ENCODE measurements at places on chromosomes 11 and 22. TPM values are rescaled to one million over a fixed set of nuclear protein-coding genes. Genes with fewer than 3 reads are reported as not detected.

DNA sequence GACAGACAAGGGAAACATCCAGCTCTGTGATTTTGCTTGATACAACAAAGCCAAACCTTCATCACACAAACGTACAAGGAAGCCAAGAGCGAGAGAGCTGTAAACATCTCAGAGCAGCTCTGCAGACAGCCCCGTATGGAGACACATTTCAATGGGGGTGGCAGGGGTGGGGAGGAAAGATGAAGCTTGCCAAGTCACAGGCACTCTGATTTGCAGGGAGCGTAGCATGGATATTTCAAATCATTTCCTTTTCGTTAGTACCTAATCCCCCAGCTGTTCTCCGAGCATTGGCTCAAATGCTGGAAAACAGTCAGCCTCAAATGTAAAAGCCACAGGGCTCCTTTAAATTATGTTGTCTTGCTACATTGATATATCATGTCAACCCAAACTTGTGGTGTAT is 458.9 kb upstream of the CADM1 start:
- no peak for DNase-seq

- no peak for DNase-seq
Measured at GRCh38 chr22:29765905-29766631, 739 bp downstream of the ZMAT5 start.

- DNase-seq: no peak
Measured at GRCh38 chr11:18615628-18616392, 16.2 kb downstream of the MISFA start.

DNA sequence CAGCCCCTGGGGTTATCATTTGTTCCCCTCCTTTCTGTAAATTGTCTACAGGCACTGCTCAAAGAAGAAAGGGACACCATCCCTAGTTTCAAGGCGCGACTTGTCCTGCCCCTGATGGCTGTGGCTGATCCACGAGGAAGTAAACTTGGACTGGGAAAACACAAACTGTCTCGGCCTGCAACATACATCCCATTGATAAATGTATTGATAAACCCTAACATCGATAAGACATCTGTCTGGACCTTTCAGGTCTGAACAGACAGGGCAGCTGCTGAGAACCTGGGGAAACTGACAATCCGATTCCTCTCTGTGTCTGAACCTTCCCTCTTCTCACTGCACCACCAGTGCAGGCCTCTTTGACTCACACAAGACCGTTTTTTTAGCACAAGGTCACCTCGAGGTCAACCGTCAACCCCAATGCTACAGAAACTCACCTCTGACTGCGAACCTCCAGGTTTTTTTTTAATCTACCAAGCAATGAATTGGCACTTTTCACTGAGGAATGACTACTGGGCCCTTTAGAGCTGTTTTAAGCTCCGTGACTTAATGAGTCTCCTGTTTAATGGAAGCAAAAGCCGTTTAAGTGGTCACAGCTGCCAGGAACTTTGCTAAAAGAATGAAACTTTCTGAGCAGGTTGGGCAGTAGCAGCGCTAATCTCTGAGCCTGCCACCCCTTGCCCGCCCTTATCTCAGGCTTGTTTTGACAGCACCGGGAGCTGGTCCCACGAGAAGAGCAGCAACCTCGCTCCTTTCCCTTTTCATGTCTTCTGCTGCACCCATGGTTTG is 203.8 kb upstream of the TMEM45B start:
- peak; percentile 47 for DNase-seq

DNA sequence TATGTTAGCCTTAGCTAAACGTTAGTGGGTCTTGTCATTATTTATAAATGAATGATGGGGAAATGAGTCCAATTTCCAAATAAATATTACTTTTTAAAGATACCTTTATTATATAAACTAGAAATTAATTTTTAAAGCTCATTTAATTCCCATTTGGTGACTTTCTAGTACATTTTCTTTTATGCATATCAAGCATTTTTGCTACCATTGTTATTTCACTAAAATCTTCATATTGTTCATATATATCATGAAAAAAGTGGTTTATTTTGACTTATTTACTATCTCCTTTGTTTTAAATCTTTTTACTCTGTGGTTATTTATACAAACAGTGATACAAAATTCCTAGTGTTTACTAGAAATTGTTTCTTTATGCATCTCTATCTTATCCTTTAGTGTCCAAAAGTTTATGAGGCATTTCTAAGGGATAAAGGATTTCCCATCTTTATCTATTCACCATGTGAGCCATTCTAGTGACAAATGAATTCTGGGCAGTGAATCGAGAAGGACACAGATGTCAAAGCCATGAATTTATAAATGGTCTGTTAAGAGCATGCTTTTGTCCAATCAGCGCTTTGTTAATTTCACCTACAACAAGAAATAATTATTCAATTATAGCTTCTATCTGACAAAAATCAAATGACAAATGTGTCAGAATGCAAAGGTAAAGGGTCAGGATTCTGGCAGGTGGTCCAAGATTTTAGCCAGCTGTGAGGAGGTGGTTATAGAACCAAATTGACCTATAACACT is 70.6 kb downstream of the PRMT3 start:
- DNase-seq: no peak

DNA sequence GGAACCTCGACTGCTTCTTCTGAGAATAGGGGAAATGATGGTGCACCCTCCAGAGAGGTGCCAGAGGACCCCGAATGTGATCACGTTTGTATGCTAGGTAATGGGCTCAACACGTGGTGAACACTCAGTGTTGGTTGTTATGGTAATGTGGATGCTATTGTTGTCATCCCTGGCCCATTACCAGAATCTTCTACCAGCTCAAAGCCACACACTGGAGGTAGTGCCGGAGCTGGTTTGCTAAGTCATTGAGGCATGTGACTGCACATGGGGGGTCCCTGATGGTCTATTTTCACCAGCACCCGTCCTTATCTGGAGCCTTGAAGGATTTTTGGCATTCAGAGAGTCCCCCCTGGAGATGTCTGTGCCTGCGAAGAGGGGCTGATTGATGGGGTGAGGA is 119.1 kb upstream of the CD82 start:
- no peak for DNase-seq

GRCh38 chr22:23889620-23890019 is 4.6 kb upstream of the MIF start:
- no peak for DNase-seq

DNA sequence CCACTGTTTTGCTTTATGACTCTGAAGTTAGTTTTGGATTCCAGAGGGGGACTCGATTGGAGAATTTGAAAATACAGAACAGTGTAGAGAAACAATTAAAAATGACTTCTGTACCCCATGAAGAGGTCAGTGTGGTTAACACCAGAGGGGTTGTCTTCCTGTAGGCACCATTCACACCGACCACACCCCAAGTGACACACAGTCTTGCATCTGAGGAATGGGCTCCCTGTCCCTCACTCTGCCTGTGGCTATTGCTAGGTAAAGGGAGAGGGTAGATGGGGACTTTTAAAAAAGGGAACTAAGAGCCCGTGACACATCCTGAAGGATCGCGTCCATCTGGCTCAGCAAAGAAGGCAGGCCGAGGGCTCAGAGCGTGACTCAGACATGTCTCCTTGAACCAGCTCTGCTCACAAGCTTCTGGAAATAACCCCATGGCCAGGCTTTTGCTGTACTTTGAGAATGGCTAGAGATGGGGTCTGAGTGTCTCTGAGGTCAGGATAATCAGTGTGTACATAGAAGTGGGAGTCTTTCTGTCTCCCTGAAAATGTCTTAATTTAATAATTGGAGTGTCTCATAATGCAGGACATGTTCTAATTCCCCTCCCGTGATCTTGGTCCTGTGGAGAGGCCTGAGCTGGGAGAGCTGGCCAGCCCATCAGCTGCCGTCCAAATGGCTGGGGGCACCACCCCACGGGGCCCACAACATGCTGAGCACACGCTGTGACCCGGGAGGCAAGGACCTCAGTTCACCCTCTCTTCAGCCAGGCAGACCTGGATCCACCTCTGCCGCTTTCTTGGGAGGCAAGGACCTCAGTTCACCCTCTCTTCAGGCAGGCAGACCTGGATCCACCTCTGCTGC is 39.3 kb downstream of the SGSM1 start:
- no peak for DNase-seq

GRCh38 chr22:17955590-17956379 is 68.6 kb downstream of the MICAL3 start:
- DNase-seq: no peak

GRCh38 chr22:20606041-20606783 is 98.8 kb downstream of the MED15 start:
- DNase-seq: peak; percentile 84

- no peak for DNase-seq
Measured at GRCh38 chr11:130124096-130124495, 35.5 kb upstream of the ST14 start.

GRCh38 chr11:121886005-121886734 is 229.8 kb downstream of the BLID start:
- DNase-seq: no peak

DNA sequence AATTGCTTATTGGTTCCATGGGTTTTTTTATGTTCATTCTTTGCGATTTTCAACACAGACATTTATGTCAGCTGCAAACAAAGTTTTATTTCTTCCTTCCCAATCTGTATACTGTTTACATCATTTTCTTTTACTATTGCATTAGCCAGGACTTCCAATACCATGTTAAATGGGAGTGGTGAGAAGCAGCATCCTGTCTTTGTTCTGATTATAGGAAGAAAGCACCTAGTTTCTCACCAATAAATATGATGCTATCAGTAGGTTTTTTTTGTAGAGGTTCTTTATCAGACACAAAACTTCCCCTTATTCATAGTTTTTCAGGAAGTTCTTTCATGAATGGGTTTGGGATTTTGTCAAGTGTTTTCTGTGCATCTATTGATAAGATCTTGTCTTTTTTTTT is 28.0 kb upstream of the OR8B8 start:
- no peak for DNase-seq

DNA sequence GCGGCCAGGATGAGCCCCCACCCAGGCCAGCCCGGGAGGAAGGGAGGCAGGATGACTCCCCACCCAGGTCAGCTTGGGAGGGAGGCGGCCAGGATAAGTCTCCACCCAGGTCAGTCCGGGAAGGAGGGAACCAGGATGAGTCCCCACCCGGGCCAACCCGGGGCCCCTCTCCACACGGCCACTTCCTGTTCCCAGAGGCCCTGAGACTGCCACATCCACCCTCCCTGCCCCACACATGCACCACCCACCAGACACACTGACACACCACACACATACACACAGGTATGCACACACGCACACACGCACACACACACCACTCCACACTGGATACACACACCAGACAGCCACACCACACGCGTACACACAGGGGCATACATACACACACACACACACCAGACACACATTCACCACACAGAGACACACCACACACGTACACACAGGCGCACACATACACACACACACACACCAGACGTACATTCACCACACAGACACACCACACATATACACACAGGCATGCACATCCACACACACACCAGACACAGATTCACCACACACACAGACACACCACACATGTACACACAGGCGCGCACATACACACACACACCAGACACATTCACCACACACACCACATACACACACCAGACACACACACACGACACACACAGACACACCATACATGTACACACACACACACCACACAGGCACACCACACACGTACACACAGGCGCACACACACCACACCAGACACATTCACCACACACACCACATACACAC is 84.9 kb upstream of the PRR5 start:
- no peak for DNase-seq

DNA sequence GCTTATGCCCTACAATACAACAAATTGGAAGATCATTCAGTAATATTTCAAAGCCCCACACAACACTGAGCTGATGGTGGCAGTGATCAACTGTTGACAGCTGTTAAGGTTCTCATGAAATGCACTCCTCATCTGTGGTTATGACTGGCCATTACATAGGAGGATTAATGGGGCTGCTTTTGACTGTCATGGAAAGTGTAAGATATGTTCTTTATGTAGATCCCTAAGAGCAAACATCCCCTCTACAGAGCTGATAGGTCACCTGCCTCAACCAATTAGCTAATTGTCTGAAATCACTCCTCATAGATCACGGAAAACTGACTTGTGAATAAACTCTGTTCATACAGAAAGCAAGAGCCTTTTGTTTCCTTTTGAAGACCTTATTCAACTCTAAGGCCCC is 78.1 kb downstream of the GAB2 start:
- DNase-seq: no peak

DNA sequence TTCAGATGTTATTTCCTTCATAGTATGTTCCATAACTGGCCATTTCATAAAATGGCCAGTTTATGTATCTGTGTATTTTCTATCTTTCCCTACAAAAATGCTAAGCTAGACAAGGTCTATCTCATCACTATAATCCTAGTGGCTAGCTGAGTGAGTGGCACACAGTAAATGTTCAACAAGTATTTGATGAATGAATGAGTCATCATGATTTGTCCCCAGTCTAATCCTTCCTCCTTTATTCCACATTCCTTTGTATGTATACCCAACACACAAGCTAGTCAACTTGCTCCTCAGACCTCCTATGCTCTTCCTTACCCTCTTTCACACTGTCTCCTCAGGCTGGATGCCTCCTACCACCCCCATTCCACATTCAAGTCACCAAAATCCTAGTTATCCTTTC is 12.5 kb downstream of the APLNR start:
- DNase-seq: no peak

Gene UPK3A
- 0.50 TPM for total RNA-seq

Gene MOV10L1
- not detected for total RNA-seq

Gene PANX2
- total RNA-seq: 0.88 TPM

Gene ZNF215
- total RNA-seq: 14.8 TPM

Measured in neural progenitor cell (in vitro differentiated cells).